ENCODE measurements at places on chromosomes 7 and 10.

DNA sequence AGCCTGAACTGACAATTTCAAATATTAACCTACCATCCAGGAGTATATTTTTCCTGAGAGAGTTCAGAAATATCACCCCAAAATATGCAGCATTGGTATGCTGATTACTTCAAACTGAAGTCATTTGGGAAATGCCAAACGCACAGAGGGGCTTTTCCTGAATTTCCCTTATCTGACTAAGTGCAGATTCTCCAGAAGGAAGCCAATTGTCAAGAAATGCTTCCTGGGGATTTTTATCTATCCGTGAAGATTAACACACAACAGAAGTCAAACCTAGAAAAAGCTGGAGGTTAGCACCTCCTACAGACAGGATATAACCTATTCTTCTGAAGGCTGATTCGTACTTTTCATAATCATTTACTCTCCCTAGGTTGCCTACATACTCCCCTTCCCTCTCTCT, 91.0 kb downstream of the AKR1D1 start:
- no peak for DNase-seq

DNA sequence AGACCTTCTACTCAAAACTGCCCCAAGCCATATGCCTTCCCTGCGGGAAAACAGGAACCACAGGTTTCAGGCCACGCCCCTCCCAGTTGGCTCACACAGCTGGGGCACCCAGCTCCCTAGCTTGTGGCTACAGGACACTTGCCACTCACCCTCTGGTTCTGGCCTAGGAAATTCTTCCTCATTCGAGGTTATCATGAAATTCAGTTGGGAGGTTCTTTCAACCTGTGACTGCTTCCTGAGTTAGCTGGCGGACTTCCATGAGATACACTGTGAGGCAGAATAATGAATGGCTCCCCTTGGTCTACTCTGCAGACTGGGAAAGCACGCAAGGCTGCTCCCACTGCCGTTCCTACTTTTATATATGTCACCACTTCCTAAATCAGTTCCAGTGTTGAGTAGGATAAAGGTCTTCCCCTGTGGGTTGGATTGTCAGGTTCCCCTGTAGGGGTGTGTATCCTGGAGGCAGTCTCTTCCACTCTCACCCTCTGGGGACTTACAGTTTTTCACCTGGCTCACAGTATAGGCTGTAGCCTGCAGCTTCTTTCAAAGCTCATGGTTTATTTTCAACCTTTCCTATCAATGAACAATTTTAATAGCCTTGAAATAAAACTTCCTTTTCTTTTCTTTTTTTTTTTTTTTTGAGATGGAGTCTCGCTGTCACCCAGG, 37.0 kb downstream of the GPR22 start:
- DNase-seq, result peak; percentile 20

GRCh38 chr7:3552499-3552898, 251.4 kb downstream of the SDK1 start:
- DNase-seq, result no peak

GRCh38 chr7:155815332-155816191, 3.3 kb upstream of the SHH start:
- DNase-seq, result peak; percentile 90

GRCh38 chr7:118862740-118863139, 638.2 kb downstream of the ANKRD7 start:
- DNase-seq, result no peak

DNA sequence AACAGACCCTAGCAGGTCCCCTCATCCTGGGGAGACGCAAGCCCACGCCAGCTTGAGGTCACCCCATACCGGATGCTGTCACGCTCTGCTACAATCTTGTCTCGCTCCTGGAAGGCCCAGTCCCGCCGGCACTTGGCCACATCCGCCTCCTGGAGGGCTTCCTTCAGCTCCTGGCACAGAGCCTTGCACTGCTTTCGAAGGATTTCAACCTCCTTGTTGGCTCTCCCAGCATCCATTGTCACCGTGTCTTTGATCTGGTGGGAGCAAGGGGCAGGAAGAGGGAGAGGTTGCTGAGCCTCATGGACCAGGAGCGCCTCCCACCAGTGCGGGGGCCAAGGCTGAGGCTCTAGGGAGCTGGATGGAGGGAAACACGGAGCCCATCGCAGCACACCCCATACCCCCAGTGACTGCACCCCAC, 90.9 kb downstream of the DLG5 start:
- no peak for DNase-seq

DNA sequence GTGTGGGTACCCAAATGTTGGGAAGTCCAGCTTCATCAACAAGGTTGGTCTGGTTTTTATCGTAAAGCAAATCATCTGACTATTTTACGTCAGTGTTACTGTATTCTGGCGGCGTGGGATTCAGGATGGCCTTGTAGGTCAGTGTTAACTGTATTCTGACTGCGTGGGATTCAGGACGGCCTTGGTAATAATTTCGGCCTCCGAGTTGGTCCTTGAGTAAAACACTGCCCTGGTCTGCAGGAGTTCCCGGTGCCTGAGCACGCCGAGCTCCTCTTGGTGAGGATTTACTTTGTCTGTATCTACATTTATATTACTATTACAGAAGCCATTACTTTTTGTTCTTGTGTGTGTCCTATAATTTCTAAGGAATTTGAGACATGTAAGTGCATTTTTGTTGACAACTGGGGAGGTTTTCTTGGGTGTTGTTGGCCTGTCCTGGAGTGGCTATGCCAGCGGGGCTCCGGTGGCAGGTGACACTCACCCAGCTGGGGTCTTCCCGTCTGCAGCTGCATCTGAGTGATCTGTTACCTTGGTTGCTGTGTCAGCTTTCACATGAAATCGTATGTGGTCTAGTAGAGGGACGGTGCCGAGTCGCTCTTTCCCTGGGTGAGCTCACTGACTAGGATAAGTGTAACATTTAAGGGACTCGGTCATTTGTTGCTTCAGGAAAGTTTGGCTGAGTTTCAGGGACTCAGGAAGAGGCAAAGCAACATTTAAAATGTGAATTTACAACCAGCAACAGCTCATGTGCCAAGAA, 9.2 kb downstream of the GTPBP4 start:
- no peak for DNase-seq

DNA sequence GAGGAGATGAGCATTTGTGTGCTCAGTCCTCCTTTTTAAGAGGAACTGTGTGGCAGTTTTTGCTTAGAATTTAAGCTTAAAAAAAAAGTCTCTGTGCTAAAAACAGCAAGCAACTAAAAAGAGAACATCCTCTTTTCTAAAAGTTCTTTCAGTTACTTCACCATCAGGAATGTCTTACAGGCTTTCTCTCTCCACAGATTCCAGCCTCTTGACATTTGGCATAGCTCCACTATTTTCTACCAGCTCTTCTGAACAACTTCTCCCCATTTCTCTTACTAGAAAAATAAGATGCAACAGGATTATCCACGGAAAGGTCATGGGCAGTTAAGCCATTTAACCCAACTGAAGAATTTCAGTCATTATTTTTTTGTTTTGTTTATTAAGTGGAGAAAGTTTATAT, 13.2 kb downstream of the PCLO start:
- DNase-seq, result no peak

DNA sequence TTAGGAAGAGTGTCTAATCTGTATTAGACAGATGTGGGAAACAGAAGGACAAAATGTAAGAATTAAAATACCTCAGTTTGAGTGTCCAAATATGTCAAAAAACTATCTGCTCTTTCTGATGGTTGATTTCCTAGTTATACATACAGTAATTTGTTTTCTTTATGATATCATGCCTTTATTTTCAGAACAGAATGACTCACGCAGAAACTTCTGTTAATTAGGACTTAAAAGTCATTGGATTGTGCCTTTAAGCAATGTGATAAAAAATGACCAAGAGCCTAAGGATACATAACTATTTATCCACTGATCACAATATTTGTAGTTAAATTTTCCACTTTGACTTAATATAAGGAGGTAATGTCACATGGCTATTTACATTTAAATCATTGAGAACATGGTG, 206.7 kb upstream of the PTPRZ1 start:
- DNase-seq, result no peak

- no peak for DNase-seq
Measured at GRCh38 chr7:148492157-148492860, 98.3 kb upstream of the C7orf33 start.

GRCh38 chr10:90917238-90917967, 3.5 kb downstream of the ANKRD1 start:
- no peak for DNase-seq

- peak; percentile 83 for DNase-seq
Measured at GRCh38 chr7:149090397-149091195, at the start of gene ZNF786. Gene ZNF786 (minus strand): TSS chr7:149090718. CDS start chr7:149090640, 78 bp downstream.

- DNase-seq, result no peak
Measured at GRCh38 chr7:50372923-50373322, 68.4 kb downstream of the IKZF1 start.

GRCh38 chr7:116517626-116518025, 7.2 kb upstream of the CAV1 start:
- DNase-seq, result no peak

GRCh38 chr7:13920053-13920697, 69.3 kb downstream of the ETV1 start:
- DNase-seq, result no peak

DNA sequence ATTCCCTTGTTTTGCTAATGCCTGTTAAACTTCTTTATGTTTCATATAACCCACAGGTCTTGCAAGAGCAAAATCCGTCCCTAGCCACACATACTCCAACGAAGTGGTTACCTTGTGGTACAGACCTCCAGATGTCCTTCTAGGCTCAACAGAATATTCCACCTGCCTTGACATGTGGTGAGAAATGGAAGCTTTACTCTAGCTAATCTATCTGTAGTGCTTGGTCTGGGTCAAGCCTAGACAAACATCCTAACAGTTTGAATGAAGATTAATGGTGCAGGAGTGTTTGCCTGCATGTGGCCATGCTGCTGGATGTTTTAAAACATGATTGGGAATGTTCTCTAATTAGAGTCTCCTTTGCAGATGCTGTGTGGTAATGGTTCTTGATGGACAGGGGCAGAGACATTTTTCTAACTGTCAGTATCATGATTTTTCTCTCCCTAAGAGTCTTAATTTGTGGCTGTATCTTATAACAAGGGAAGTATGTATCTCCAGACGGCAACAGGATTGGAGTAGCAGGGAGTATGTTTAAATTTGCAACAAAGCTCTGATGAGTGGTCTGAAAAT, 308.5 kb upstream of the FZD1 start:
- no peak for DNase-seq

DNA sequence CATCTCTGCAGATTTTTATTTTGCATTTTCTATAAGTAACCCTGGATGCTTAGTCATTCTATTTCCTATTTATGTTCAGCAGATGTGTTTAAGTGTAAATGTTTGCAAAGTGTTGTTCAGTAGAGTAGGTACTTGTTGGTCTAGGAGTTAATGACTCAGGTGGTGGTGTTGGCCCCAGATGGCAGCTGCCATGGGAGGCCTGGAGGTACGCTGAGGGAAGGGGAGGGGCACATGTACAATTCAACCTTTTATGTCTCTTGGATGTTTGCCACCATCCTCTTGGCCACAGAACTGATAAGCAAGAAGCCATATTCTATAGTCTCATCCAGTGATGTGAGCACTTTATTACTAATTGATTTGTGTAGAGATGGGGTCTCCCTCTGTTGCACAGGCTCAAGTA, 68.1 kb upstream of the SLC39A12 start:
- no peak for DNase-seq

DNA sequence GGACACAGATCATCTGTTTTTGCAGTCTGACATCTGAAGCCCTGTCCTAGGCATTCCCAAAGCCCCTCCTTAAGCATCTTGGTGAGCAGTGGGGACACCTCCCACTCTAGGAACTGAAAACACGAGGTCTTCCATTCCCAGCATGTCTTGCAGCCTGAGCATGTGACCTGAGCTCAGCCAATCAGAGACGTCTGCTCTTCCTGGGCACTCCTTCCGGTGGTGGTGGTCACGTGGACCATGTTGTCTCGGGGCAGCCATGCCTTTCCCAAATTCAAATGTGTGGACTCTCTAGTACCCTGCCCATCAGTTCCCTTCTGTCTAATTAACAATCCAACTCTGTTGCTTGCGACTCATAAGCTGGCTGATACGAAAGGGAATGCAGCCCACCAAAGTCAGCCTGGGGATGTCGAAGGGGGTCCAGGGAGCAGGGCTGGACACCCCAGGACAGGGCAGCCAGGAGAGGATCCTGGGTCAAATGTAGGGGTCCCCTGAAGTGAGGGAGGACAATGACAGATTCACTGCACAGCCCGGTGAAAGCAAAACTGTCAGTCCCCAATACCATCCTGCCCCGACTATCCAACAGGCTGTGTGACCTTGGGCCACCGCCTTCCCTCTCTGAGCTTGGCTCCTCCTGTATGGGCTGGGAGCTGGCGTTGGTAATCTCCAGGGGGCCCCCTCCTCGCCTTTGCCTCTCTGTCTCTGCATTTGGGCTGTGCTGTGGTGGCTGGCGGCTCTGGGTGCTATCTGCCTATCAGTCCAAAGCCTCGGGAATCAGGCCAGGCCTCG, 57.4 kb upstream of the BAIAP2L1 start:
- DNase-seq, result no peak

GRCh38 chr7:115441033-115441432, 519.1 kb downstream of the MDFIC start:
- no peak for DNase-seq

DNA sequence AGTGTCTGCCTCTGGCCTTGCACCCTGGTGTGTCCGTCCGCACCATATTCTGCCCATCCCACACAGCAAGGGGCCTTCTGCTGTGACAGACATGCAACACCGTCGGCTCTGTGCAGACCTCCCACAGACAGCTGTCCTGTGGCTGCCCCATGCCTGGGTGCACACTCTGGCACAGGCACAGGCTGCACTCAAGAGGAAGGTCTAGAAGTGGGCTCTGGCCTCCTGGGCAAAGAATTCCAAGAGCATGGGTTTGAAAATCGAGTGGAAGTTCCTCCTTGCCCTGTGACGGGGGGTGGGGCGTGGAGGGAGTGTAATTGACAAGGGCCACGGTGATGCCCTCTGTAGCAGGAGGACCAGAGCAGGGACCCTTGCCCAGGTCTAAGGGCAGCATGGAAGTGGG, 4.3 kb upstream of the LOXL4 start:
- DNase-seq, result no peak

- peak; percentile 64 for DNase-seq
Measured at GRCh38 chr10:36725581-36726520, 399.5 kb upstream of the ANKRD30A start.

- no peak for DNase-seq
Measured at GRCh38 chr10:68077026-68077425, 1.9 kb upstream of the HERC4 start.

DNA sequence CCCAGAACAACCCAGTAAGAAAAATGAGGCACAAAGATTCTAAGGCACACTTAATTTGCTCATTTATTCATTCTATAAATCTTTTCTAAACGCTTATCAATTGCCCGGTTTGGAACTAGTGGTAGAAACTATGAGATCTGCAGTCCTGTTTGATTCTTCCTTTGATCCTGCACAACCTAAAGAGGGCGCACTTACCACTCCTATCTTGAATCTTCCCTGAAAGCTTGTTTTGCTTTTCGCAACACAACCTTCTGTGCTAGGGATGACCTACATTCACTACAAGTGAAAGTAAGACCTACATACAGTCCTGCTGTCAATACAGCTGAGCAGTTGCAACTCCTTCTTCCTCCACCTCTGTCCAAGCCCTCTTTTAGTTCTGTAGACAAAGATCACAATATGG, 12.6 kb upstream of the ARL4A start:
- no peak for DNase-seq

DNA sequence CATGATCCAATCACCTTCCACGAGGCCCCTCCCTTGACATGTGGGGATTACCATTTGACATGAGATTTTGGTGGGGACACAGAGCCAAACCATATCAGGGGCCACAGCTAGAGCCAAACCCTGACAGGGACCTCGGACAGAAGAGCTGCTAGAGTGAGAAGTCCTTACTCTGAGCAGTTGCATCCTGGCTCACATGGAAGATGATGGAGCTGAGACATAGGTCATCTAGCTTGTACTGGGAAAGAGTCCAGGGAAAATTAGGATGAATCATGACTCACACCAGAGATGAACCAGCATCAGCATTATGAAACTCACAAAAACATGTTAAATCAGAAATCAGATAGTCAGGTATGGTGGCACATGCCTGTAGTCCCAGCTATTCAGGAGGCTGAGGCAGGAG, 12.8 kb upstream of the FMC1 start:
- DNase-seq, result no peak
